Adrenal gland (tissue), 19 donors: ENCODE measurements at places on chromosomes 2 and 18.
A peak's percentile ranks its signal among the peaks of the same experiment; 100 is the strongest.

DNA sequence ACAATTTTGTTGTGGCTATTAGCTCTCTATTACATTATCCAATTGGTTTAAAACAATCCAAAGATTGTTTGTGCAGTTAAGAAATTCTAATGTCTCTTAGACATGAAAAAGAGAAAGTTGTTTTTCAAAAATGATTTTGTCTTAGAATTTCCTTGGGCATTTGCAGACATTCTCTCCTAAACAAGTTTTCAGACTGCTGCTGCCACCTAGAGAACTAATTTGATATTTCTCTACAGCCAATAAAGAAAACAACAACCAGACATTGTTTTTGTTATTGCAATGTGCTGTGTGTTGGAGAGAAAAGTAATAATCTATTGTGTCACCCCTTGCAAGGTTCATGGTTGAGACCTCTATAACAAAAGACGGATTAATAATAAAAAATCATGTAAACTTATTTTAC, 119.0 kb upstream of the SYT4 start:
- DNase-seq = no peak

- DNase-seq = no peak
Measured at GRCh38 chr2:214987261-214987660, 151.2 kb downstream of the ABCA12 start.

DNA sequence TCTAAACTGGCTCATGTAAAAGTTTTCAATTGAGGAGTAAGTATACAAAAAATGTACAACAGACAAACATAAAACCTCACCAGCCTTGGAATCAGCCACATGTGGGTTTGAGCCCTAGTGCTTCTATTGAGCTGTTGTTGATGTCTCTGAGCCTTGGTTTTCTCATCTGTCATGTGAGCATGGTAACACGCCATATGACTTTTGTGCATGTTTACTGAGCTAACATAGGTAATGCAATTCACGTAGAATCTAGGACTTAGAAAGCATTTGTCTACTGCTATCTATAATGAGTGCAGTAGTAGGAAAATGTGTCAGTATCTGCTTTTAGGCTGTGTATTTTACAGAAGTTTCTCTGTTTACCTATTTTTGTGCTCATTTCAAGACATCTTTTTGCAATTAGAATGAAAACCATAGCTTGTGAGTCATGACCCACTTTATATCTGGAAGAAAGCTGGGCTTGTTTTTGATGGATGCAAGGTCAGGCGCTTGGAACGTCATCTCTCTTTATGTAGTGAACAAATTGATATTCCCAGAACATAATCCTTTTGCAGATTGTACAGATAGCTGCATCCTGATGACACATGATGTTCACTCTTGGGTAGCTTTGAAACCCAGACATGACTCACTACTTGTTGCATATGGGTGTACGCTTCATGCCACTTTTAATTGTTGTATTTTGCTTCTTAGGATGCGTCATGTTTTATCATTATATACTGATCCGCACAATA, 94.3 kb downstream of the RNF144A start:
- peak; percentile 85 for DNase-seq

- no peak for DNase-seq
Measured at GRCh38 chr2:3229221-3229620, 148.4 kb downstream of the EIPR1 start.

DNA sequence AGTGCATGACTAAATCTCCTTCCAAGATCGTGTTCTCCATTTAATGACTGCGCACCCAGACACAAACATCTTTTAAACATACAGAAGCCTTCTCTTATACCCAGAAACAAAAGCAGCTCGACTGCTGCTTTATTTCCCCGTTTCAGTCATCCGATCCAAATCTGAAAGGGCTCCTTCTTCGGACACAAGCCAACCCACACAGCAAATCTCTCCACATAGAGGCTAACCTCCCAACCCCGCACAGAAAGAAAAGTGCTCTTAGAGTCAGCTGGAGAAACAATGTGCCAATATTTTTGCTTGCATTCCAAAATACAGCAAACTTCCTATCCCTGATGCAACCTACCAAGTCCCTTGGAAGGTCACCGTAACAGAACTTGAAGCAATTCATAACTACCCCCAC, 29.1 kb downstream of the GAREM1 start:
- DNase-seq = no peak

DNA sequence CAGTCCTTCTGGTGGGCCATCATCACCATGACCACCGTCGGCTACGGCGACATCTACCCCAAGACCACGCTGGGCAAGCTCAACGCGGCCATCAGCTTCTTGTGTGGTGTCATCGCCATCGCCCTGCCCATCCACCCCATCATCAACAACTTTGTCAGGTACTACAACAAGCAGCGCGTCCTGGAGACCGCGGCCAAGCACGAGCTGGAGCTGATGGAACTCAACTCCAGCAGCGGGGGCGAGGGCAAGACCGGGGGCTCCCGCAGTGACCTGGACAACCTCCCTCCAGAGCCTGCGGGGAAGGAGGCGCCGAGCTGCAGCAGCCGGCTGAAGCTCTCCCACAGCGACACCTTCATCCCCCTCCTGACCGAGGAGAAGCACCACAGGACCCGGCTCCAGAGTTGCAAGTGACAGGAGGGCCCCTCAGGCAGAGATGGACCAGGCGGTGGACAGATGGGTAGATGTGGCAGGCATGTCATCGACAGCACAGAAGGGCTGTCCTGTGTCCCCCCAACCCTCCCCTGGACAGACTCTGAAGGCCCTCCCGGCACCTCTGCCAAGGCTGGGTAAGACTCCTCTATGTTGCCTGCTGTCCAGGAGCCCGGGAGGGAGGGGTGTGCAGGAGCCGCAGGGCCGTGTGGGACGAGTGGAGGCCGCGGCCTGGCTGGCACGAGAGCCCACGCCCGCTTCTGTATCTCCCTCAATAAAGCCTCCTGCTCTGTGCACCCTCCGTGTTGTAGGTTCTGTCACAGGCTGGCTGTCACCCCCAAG, 2.0 kb downstream of the KCNF1 start:
- no peak for DNase-seq

DNA sequence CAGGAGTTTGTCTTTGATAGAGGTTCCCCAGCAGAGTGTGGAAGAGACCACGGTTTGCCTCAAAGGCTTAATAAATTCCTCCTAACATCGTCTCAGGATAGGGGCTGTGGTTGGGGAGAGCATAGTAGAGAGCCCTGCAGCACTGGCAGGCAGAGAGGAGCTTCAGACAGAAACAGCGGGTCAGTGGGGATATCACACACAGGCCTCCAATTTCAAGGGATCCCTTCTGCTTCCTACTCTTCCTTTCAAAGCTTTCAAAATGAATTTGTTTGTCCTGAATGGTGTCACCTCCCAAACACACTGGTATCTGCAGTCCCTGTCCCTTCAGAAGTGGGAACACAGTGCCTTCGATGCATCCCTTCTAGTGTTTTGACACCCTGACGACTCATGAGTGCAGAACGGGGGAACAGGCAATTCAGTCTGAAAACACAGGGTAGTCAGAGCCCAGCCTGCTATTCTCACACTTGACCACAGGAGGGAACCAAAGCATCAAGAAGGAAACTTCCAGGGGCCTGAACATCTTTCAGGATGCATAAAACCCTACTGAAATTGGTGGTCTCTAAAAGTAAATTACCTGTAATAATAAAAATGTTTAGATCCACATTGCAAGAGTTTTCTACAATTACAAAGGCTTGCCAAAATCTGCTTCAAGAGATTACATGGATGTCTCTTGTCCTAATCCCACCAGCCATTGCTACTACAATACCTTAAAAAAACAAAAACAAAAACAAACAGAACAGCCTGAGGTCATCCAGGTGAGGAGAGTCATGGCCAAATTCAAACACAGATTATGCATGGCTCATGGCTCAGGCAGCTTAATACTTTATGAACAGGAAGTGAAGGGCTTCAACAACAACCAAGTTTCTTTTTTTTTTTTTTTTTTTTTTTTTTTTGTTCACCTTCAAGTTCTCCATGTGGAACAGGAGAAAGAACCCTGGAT, 49.8 kb downstream of the SLC14A2 start:
- DNase-seq = peak; percentile 56

GRCh38 chr18:74377776-74378175, 62.1 kb downstream of the C18orf63 start:
- DNase-seq = no peak

DNA sequence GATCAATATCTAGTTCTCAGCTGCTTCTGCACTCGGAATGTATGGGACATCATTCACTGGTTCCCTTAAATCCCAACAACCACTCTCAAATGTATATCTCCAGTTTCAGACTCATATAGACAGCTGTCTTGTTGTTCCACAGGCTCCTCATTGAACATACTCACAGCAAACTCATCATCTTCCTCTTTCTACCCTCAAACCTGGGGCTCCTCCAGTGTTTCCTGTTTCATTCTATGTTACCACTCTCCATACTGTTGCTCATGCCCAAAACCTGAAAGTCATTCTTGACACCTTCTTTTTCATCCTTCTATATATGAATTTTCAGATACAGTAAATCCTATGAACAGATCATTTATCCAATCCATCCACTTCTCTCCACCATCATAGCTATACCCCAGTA, 18.7 kb upstream of the REL start:
- no peak for DNase-seq
